ENCODE measurements at places on chromosomes 16 and 17.

DNA sequence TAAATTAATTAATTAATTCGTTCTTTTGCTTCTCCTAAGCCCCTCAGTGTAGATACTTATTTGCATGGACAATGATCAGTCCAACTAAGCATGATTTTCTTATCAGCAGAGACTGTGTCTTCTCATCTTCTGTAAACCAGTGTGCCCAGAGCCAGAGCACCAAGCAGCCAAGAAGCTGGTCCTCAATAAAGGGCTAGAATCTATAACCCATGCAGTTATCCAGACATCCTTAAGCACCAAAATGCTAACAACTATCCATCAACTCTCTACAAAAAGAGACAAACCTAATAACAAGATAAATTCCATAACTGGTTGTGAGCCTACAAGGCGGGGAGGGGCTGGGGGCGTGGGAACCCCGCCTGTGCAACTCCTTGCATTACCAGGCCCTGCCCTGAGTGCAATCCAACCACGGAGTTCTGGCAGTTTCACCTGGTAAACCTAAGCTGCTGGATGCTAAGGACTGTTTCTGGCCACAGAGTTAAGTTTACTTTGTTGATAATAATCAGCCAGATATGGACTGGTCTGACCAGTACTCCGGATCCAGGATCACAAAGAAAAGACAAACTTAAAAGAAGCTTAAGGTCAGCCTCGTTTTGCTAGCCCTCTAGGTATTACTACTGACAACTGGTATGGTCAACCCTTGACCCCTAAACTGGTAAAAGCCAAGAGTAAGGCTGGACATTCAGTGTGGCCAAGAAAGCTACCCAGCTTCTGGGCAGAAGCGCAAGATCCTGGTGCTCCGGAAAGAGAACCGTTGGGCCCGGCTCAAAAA, 51.5 kb downstream of the ZFHX3 start:
- DNase-seq = peak; percentile 67

DNA sequence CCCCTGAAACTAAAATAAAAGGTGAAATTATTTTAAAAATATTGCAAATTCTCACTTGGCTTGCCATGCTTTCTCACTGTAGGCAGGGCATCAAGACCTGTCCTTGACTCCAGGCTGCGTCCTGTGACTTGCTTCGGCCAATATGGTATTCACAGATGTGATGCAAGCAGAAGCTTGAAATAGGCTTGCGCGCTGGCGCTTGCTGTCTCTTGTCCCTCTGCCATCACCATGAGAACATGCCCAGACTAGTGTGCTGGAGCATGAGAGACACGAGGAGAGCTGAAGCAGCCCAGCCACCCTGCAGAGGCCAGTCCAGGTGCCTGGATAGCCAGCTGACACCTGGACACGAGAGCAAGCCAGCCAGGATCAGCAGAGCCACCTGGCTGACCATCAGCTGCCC, 21.8 kb upstream of the ZKSCAN2 start:
- DNase-seq = no peak

DNA sequence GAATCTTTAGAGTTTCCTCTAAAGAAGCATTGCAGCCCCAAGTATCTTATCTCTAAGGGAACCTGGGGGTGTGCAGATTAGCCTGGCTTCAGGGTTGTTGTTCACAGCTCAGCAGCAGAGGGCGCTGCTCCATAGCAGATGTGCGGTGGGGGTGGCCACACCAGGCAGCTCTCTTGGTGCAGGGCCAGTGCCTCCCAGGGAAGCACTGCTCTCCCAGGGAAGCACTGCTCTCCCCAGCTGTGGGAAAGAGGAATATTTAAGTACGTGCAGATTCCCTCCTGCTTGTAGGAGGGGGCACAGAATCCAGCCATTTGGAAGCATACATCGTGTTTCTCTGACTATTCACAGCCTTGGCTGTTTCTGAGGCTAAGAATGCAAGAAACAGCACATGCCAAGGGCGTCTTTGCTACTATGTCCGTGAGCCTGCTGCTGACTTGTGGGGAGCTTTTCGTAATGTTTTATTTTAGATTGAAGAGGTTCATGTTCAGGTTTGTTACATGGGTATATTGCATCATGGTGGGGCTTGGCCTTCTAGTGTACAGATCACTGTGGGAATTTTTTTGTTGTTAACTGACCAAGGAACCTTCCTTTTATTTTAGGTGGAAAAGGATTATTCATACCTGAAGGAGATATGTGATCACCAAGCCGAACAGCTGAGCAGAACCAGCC, 217.8 kb downstream of the SPECC1 start:
- no peak for DNase-seq

GRCh38 chr16:89860747-89861304, 12.6 kb upstream of the TCF25 start:
- no peak for DNase-seq

DNA sequence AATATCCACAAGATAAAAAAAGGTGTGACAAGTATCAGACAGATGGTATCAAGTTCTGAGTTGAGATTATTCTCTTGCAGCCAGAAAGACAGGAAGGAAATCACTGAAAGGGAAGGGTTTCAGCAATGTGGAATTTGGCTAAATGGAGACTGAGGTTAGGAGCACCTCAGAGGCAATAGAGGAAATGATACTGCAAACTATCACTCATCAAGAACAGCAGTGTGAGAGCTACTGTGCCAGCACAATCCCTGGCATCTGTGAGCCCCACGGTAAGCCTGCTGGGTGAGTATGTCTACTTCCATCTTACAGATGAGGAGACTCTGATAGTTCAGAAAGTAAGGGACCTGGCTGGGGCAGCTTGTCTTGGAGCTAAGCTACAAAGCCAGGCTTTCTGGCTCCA, 162.0 kb downstream of the SALL1 start:
- no peak for DNase-seq

- DNase-seq = no peak
These were observed 5.8 kb upstream of the VPS35L start for GRCh38 chr16:19549673-19550072.

DNA sequence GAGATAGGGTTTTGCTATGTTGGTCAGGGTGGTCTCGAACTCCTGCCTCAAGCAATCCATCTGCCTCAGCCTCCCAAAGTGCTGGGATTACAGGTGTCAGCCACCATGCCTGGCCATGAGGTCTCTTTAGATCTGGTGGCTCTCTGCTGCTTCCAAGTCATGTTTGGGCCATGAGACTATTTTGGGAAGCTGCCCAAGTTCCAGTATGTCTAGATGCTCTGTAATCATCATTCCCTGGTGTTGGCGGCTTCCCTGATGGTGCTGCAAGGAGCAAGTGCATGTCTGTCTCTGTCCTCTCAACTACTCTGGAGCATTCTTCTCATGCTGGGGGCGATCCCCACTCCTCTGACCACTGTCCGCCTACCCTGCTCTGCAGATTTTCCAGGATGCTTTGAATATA, 6.4 kb upstream of the ODF4 start:
- no peak for DNase-seq

GRCh38 chr17:50267074-50267841, 7.0 kb upstream of the TMEM92 start:
- peak; percentile 85 for DNase-seq

Measured in mesenteric fat pad (tissue), 1 donor.